ENCODE measurements at places on chromosomes 6 and 20.
A peak's percentile ranks its signal among the peaks of the same experiment; 100 is the strongest.

GRCh38 chr6:47352194-47352920 is 42.7 kb upstream of the TNFRSF21 start:
- no peak for DNase-seq

GRCh38 chr6:154549179-154549578 is 38.7 kb upstream of the CNKSR3 start:
- no peak for DNase-seq

GRCh38 chr20:17538517-17539170 is 7.5 kb upstream of the BFSP1 start:
- DNase-seq, result no peak

- no peak for DNase-seq
Observed at GRCh38 chr6:111205502-111205901, 118.2 kb downstream of the SLC16A10 start.

DNA sequence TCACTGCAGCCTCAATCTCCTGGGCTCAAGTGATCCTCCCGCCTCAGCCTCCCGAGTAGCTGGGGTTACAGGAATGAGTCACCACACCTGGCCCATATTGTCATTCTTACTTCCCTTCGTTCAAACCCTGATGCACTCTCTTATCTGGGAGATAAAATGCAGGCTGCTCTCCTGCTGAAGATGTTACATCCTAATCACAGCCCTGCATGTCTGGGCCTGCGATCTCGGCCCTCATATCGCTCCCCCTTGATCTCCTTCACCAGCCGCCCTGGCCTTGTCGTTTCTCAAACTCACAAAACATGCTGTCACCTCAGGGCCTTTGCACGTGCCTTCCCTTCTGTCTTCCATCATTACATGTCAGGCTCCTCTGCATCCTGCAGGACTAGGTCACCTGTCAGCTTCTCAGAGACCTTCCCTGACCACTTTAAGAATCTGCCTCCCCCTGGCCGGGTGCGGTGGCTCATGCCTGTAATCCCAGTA is 8.8 kb upstream of the C20orf203 start:
- no peak for DNase-seq

GRCh38 chr20:37990571-37991151 is 42.6 kb downstream of the TTI1 start:
- DNase-seq, result peak; percentile 4

DNA sequence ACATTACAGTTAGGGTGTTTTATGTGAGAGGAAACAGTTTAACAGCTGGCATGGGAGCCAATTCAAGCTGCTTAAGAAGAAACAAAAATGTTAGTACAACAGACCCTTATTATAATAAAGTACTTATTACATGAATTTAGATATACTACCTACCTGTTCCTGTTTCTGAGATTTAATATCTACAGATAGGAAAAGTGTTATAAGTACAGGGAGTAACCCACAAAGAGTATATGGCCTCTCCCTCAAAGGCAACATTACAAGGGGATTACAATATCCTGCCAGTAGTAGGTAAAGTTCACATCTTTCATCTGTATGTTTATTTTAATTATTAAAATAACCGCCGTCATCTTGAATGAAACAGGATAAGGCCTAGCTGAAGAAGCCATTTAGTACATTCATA is 1.8 kb upstream of the ME1 start:
- DNase-seq, result no peak

All from activated CD4-positive, alpha-beta T cell treated with anti-CD3 and anti-CD28 coated beads for 4 hours (primary cell).